Stimulated activated CD4-positive, alpha-beta T cell treated with anti-CD3 and anti-CD28 coated beads, Interleukin-15, amount 100 ng/mL, for 1 hour (primary cell): ENCODE measurements at places on chromosomes 6 and 20.

- no peak for DNase-seq
Measured at GRCh38 chr6:95846652-95847051, 169.1 kb upstream of the FUT9 start.

DNA sequence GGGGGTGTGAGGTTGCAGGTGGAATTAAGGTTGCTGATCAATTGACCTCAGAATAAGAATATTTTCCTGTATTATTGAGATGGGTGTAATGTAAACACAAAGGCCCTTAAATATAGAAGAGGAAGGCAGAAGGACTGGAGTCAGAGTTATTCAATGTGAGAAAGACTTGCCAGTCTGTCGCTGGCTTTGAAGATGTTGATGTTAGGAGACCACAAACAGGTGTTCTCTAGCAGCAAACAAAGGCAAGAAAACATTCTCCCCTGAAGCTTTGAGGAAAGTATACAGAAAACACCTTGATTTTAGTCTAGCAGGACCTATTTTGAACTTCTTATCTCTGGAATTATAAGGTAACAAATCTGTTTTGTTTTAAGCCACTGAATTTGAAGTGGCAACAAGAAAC is 138.9 kb upstream of the PTPRK start:
- no peak for DNase-seq

- no peak for DNase-seq
Measured at GRCh38 chr20:19838468-19838867, 80.4 kb downstream of the RIN2 start.

DNA sequence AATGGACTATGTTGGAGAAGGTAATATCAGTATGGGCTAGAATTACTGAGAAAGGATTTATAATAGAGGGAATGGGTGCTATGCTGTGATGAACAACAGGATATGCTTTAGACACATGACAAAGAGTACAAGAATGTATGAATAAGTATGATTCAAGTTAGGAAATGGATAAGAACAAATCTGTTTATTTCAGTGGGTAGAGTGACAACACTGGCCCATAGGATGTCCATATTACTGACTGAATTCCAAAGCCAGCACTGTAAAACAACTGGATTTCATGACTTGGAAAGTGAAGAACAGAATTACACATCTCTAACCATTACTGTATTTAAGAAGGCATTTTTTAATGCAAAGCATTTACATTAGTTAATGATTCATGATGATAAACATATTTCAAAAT is 35.9 kb downstream of the EPM2A start:
- no peak for DNase-seq

- DNase-seq: no peak
Measured at GRCh38 chr6:90610301-90610750, 23.5 kb upstream of the MAP3K7 start.

GRCh38 chr20:63704749-63705117 is 3.0 kb downstream of the ARFRP1 start:
- no peak for DNase-seq

DNA sequence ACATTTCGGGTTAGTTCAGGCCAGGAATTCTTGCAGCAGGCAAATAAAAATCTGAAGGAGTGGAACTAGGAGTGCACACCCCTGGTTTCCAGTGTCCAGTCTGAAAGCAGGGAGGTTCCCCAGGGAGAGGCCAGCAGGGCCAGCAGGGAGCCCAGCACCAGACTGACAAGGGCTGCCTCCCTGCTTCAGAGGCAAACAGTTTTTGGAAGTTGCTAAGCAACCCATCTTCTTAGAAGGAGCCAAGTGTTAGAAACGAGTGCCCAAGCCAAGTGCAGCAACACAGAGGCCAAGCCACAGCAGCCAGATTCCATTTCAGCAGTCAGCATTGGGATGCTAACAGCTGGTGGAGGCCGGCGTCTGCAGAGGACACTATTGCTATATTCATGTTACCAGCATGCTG is 179.1 kb downstream of the SYNDIG1 start:
- DNase-seq: no peak

DNA sequence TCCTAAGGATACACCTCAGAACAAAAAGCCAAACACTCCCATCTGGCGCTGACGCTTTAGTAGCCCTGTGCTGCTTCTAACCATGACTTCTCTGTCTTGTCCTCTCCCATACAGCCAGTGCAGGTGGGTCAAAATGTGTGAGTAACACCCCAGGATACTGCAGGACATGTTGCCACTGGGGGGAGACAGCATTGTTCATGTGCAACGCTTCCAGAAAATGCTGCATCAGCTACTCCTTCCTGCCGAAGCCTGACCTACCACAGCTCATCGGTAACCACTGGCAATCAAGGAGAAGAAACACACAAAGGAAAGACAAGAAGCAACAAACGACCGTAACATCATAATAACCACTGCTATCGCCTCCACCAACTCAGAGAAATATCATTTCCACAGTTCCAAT is 1.4 kb downstream of the DEFB132 start:
- DNase-seq: no peak

DNA sequence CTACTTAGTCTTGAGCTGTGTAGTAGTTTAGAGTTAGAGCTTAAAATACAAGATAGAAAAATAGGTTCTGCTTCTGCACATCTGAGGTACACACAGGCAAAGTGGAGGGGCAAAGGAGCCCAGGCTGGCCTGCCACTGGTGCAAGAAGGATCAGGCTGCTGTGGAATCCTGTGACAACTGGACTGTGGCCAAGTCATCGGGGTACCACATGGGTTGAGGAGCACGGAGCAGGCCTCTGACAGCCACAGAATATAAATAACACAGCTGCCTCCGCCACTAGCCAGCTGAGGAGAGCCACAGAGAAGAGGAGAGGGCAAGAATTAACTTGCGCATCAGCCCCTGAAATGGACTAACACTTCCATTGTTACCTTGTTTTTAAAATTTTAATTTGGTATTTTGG is 206.0 kb upstream of the MARCKS start:
- DNase-seq: no peak

- DNase-seq: no peak
Measured at GRCh38 chr6:92779746-92780145, 639.6 kb downstream of the EPHA7 start.

GRCh38 chr6:167974640-167975344 is 22.7 kb upstream of the KIF25 start:
- no peak for DNase-seq

GRCh38 chr20:37651932-37652331 is 41.9 kb upstream of the CTNNBL1 start:
- DNase-seq: no peak

GRCh38 chr6:145110109-145110508 is 625.2 kb downstream of the EPM2A start:
- no peak for DNase-seq

- no peak for DNase-seq
Measured at GRCh38 chr6:102068349-102068929, 674.9 kb downstream of the GRIK2 start.

DNA sequence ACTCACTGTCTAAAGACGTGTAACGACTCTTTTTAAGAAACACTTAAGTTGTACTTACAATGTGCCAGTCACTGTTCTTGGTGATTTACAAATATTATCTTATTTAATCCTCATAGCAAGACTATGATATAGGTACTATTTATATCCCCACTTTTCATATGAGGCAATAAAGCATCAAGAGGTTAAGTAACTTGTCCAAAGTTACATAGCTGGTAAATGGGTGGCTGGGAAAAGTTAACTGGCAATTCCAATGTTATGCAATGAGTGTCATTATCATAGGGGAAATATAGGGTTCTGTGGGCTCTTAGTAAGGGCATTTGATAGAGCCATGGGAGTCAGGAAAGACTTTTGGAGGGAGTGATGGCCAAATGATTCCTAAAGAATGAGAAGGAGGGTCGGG is 21.4 kb upstream of the RIPOR2 start:
- no peak for DNase-seq

DNA sequence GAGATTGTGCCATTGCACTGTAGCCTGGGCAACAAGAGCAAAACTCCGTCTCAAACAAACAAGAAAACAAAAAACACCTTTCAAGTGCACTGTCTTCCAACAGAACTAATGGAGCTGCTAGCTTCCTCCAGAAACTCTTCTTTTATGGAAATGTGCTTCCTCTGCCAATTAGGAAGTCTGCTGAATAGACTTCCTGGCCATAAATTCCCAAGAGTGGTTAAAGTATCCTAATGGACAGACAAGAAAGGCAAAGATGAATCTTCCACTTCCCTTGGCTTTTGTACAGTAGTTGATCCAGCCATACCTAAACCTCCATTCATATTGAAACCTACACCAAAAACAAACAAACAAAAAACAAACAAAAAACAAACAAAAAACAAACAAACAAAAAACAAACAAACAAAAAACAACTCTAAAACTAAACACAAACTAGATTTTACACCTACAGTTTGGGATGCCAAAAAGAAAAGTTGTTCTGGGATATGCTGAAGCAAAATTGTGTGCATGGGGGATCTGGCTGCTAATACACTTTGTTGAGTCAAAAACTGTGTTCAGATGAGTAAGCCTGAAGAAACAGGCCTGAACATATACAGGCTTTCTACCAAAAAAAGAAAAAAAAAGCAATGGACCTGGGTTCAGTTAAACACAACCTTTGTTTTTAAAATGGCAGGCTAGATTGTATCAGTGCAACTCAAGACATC is 59.8 kb upstream of the CARMIL1 start:
- no peak for DNase-seq

- no peak for DNase-seq
Measured at GRCh38 chr6:53058388-53059195, 6.6 kb upstream of the FBXO9 start.

DNA sequence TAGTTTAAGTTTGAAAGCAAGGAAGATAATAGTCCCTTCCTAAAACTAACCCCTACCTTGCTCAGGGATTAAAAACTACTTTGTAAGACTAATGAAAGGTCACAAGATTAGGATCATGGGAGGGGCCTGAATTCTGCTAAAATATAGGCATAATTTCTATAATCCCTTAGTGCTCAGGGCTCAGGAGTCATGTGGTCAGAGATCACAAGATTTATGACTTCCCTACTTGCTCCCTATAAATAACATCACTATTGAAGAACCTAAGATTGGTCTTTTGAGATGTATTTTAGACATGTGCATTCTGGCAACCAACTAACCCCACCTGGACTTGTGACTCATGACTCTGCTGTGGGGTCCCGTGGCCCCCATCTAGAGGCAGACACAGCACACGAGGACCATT is 81.1 kb downstream of the STMND1 start:
- no peak for DNase-seq

DNA sequence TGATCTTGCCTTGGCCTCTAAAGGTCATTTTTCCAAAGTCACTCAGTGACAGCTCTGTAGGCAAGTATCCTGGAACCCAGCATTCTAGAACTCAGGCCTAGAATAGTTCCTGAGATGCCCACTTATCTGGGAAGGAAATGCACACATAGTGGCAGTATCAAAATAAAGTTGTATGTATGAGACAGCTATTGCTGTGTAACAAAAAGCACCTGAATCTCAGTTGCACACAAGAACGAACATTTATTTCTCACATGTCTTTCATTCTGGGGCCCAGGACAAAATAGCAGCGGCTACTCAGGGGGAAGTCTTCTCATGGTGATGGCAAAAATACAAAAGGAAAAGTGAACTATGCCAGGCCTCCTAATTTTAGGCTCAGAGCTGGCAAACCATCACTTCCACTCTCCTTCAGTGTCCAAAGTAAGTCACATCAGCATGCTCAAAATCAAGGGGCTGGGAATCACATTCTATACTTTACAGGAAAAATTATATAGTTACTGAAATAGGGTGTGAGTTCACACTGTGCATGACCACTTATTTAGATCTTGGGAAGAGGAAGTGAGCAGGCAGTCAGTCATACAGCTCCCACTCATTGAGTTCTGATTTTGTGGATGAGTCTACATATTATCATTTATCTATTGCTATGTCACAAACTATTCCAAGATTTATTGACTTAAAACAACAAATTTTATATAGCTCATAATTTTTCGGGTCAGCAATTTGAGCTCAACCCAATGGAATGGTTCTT is 133.7 kb upstream of the RIN2 start:
- no peak for DNase-seq

GRCh38 chr6:36751833-36752186 is 54.2 kb downstream of the RAB44 start:
- no peak for DNase-seq

DNA sequence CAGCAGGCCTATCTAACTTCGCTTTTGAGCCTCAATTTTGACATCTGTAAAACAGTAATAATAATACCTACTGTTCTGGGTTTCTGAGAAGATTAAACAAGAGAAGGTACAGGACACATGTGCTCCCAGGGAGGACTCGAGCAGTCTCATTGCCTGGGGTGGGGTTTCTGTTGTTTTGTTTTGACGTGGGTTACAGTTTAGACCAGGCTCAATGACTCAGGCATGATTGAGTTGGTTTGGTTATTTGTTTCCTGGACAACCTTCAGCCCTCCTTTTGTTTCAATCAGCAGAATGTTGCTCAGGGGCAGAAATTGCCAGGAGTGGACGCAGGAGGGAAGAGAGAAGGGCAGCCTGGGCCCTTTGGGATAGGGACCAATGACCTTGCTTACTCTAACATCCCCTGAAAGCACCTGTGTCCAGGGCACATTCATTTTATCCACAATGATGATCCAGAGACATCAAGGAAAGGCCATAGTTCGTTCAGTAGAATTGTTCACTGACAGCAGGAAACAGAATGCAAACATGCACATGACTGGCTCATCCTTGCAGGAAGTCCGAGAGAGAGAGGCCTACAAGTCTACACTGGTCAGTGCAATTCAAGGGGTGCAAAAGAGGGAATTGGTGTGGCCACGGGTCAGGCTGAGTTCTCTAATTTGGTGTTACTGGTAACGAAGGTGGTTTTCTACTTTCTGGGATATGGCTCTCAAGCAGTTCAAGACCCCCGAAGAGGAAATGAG is 74.5 kb upstream of the MRPS10 start:
- no peak for DNase-seq

DNA sequence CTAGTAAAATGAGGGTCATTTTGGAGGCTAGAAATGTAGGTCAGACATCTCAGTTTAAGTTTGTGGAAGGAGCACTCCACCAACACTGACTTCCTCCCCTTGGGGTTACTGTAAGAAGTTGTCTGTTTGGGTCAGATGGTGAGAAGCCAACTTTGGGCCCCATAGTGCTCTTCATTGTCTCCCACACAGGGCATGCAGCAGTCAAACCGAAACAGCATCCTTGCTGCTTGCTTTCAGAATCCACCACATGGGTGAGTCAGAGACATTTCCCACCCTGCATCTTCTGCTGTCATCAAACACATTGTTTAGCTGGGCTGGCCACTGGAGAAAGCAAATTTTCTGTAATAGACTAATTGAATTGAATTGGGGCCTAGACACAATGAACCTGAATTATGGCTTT is 16.8 kb downstream of the IL17F start:
- peak; percentile 13 for DNase-seq

DNA sequence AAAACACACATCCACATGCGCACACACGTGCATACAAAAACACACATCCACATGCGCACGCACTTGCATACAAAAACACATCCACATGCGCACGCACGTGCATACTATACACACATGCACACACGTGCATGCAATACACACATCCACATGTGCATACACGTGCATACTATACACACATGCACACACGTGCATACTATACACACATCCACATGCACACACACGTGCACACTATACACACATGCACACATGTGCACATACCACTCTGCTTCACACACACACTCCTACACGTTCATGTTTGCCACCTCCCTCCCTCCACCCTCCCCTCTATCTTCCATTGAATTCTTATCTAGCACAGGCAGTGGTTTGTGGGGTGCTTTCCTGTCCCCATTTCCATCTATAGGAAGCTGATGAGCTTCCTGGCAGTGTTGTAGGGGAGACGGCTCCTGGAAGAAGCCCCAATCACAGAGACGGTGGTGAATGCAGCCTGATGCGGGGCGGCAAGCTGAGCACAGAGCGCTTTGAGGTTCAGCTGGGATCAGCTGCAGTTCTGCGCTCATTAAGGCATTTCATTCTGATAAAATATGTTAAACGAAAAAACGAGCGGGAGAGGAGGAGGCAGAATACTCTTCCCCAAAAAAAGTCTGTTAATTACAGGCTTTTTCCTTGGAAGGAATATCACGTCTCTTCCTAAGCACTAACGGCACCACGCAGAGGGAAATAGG is 287.7 kb downstream of the TAF4 start:
- no peak for DNase-seq
